CD4-positive, alpha-beta T cell treated with Interferon gamma for 1 hour (primary cell): ENCODE measurements at places on chromosomes 1 and 21.
A peak's percentile ranks its signal among the peaks of the same experiment; 100 is the strongest.

DNA sequence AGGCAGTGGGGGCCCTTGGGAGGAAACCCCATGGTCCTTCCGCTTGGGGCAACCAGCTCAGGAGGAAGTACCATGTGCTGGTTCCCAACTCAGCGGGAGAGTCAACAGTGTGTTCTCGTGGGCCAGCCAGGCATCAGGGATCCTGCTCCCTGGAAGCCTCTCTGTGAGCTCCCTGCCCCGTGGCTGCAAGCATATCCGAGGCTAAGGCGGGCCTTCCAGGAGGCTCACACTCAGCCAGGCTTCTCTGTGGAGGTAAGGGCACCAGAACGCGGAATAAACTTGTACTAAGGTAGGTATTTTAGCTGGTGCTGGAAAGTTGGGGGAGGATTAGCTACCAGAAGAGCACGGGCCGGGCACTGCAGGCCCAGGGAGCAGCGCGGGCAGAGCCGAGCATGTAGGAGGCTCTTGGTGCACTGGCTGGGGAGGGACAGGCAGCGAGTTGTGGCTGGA lies 74.7 kb upstream of the POU3F1 start:
- DNase-seq: no peak

DNA sequence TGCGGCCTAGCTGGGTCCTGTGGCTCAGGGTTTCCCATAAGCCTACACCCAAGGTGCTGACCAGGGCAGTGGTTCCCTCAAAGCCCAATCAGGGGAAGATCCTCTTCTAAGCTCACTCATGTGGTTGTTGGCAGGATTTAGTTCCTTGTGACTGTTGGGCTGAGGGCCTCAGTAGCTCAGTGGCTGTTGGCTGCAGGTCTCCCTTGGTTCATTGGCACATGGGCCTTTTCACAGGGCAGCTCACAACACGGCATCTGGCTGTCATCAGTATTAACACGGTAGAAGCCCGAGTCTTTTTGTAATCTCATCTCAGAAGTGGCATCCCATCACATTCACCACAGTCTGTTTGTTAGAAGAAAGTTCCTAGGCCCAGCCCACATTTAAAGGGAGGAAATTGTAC lies 188.2 kb upstream of the HMCN1 start:
- DNase-seq: no peak

DNA sequence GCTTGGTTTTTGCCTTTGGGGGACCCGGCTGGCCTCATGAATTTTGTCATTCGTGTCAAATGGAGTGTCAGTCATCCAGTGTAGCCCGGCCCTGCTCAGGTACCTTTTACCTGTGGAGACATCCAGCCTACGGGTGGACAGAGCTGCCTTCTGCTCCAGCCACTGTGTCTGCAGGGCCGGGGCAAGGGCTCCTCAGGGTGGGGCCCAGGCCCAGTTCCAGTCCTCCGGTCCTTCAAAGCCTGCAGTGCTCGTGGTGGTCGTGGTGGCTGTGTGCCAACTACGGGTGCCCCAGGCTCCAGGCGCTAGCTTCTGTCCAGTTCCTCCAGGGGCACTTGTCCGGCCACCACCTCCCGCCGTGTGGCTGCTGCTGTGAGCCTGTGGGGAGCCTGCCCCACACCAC lies 54.8 kb downstream of the TRIM11 start:
- DNase-seq: peak; percentile 0

DNA sequence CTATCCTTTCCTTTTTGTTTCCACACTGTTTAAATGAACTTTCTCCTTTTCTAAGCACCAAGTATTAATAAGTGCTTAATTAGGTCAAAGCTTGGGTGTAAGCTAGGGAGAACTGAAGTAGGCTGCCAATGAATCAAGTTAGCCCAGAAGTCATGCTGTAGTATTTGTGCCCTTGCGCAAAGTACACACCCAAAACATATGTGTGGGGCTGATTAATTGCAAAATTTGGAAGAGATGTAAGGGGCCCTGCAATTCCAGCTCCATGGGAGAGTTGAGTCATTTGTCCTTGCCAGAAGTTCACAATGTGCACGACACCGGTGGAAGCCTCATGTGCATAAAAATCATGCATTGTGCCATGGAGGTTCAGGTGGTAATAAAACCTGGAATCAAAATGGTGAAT lies 18.6 kb upstream of the NTNG1 start:
- DNase-seq: no peak

- no peak for DNase-seq
Observed at GRCh38 chr1:72326494-72326893, 44.2 kb upstream of the NEGR1 start.

- DNase-seq: peak; percentile 58
Observed at GRCh38 chr1:29120947-29121485, 2.7 kb downstream of the TMEM200B start.

GRCh38 chr1:12426030-12426429 lies 192.0 kb downstream of the DHRS3 start:
- DNase-seq: no peak

DNA sequence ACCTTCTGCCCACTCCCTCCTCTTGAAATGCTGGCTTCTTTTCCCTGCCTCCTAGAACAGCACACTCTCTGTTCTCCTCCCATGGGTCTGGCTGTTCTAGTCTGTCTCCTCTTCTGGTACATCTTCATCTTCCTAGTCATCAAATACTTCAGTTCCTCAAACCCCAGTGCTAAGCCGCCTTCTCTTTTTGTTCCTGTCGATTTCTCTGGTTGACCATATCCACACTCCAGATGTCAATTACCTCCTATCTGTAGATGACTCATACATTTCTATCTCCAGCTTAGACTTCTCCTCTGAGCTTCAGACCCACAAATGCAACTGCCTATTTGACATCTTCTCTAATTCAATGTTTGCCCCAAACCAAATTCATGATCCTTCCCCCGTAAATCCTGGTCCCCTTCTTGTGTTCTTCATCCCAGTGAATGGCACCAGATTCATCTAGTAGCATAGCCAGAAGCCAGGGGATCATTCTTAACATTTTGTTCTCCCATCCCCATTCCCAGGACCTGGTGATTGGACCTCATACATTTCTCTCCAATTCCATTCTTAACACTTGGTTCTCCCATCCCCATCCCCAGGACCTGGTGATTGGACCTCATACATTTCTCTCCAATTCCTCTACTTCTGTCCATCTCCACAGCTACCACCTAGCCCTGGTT lies 35.9 kb downstream of the USP24 start:
- no peak for DNase-seq

DNA sequence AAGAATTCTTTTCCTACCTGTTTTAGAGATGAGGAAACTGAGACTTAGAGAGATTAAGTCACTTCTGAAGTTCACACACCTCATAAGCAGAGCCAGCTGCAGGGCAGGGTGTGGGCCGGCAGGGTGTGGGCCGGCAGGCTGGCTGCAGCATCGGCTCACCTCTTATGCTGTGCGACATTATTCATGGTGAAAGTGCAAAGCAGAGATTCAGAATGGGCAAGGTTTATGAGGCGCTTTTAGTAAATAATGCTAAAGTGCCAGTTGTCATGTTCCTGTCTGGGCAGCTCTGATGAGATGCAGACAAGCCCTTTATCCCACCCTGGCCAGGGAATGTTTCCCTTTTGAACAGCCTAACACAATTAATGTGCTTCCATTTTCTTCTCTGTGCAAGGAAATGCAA lies 14.6 kb downstream of the MAB21L3 start:
- DNase-seq: no peak

- no peak for DNase-seq
Observed at GRCh38 chr1:22332795-22333499, 118.7 kb upstream of the ZBTB40 start.

- DNase-seq: no peak
Observed at GRCh38 chr1:181086926-181087325, 1.6 kb upstream of the IER5 start.

DNA sequence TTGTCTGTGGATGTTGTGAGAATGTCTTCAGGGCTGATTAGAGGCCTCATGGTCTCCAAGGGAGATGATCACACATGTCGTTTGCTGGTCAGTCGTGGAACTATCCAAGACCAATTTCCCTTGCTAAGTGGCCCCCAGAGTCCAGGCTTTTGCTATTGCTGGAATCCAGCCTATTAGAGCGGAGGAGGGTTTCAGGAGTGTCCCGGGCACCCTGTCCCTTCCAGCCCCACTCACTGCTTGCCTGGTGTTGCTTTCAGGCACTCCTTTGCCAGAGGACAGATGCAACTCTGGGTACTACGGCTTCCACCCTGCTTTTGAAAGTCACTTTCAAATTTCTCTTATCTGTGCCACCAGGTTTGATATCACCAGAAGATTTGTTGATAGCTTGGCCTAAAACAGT lies 149.1 kb downstream of the NOS1AP start:
- no peak for DNase-seq

GRCh38 chr1:186291271-186291670 lies 83.8 kb downstream of the TPR start:
- DNase-seq: no peak

DNA sequence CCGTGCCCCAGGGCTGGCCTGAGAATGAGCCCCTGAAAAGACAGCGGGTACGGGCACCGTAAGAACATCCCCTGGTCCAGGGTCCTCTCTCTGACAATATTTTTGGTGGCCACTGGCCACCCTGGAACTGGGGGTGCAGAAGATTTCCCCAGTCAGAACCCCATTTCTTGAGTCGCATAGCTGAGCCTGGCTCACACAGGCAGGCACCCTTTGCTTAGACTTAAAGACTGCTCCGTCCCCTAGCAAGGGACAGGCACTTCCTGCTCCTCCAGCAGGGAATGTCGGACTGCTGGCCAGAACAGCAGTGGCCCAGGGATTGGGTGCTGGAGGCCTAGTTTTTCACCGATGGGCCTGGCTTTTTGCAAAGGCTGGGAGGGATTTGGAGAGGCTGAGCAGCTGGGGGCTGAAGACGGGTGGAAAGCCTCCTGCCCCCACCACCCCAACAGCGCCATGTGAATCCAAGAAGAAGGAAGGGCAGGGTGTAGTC lies 4.3 kb downstream of the OLIG2 start:
- DNase-seq: no peak

DNA sequence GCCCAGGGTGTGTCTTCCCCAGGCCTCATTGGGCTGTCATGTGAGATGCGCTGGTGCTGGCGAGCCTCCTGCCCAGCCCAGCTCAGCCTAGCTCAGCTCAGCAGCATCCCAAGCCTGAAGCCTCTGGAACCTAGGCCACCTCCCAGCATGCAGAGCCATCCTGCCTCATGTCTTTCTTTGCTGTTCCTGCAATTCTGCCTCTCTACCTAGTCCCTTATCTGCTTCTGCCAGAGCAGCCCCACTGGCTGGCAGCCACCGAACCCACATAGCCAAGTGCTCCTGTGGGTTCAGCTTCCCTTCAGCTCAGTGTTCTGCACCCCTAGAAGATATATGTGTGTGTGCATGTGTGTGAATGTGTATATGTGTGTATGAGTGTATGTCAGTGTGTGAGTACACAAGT lies 291.5 kb upstream of the VAMP3 start:
- DNase-seq: no peak

GRCh38 chr1:156439036-156439776 lies 61.4 kb downstream of the MEF2D start:
- DNase-seq: no peak

- DNase-seq: no peak
Observed at GRCh38 chr1:3939242-3940080, 39.4 kb upstream of the C1orf174 start.

DNA sequence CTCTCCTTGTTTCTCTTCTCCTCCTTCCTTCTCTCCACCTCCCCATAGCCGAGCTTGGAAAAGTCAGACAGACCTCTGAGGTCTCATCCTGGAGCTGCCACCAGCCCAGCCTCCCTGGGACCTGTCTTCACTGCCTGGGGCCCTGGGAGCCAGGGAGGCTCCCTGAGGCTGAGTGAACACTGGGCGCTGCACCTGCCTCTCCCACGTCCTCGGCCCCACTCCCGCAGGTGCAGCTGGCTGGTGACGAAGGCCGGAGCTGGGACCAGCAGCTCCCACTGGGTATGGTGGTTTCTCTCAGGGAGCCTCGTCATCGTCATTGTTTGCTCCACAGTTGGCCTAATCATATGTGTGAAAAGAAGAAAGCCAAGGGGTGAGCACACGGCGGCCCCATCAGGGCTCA lies 5.3 kb downstream of the TNFRSF14 start:
- DNase-seq: no peak

DNA sequence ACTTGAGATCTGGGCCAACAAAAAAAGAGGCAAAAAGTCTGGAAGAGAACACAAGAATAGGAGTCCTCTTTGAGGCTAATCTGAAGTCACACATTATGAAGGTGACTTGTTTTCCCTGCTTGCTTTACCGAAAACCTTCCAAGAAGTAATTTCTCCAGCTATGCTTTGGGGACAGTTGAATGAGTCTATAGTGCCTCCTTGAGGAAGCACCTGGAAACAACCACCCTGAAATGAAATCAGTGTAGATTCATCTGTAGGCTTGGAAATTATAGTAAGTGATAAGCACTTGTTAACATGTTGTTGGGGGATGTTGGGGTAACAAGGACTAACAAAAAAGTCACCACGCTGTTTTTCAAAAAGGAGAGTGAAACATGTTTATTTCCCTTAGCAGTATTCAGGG lies 23.4 kb upstream of the RPTN start:
- DNase-seq: no peak

GRCh38 chr1:233879841-233880240 lies 24.6 kb upstream of the SLC35F3 start:
- DNase-seq: no peak

- DNase-seq: no peak
Observed at GRCh38 chr1:100942304-100943046, 46.6 kb downstream of the SLC30A7 start.

DNA sequence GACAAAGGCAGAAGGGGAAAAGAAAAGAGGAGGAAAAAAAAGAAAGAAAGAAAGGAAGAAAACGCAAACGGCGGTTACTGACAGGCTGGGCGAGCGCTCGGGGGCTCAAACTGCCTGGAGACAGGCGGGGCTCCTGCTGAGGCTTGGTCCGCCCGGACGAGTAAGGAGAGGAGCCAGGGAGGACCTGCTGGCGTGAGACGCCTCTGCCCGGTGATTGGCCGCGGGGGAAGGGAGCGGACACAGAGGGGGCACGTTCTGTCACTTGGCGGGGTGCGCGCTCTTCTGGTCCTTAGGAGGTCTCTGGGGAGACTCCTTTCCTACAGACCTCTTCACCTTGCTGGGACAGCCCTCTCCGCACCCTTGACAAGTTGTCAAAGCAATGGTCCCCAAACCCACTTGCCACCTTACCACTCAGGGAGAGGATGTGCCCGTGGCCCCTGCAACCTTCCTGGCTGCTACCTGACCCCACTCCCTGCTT lies 791 bp upstream of the PIK3R3 start:
- DNase-seq: no peak

DNA sequence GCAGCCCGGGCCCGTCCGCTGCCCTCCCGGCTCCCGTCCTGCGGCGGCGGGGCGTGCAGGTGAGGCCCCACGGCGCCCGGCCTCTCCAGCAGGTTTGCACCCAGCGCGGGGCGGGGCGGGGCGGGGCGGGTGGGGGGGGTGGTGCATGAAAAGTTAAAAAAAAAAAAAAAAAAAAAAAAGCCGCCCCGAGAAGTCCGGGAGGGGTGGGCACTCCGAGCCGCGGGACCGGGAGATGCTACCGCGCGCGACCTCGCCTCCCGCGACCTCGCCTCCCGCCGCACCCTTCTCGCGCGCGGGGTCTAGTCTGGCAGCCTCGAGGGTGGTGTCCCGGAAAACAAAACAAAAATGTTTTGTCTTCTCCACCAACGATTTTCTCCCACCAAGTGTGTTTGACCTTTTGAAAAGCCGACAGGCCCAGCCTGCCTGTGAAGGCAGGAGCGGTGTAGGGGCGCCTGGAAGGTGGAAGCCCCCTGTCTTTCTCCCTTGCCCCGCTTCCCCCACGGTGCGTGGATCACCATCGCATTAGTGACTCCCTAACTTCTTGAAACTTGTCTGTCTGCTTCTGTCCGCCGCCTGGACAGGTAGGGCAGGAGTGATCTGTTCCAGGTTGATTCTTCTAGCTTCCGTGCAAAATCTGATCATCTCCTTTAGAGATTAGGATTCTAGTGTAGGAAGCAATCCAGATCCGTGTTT lies 569 bp downstream of the RCAN3 start:
- DNase-seq: peak; percentile 52

- no peak for DNase-seq
Observed at GRCh38 chr1:78210175-78210574, 164.4 kb downstream of the GIPC2 start.
